Activated CD8-positive, alpha-beta memory T cell treated with anti-CD3 and anti-CD28 coated beads for 1 hour (primary cell): ENCODE measurements at places on chromosomes 7 and 10.
A peak's percentile ranks its signal among the peaks of the same experiment; 100 is the strongest.

DNA sequence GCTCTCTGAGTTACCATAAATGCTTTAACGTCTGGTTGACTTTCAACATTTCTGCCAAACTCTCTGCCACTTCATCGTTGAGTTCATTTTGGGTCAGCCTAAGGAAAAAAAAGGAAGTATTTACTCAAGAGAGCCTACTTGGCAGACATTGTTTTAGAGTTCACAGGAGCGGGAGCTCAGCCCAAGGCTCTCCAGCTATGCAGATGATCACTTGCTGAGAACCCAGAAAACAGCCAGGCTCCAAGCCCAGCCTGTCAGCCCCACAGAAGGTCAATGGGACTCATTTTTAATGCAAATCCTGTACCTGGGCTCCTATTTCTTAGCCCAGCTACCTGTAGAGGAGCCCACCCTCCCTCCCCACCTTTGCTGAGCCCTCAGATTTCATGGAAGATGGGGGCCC is 45.5 kb downstream of the NOD1 start:
- no peak for DNase-seq

GRCh38 chr7:123070702-123071286 is 75.3 kb upstream of the TAS2R16 start:
- DNase-seq = no peak

DNA sequence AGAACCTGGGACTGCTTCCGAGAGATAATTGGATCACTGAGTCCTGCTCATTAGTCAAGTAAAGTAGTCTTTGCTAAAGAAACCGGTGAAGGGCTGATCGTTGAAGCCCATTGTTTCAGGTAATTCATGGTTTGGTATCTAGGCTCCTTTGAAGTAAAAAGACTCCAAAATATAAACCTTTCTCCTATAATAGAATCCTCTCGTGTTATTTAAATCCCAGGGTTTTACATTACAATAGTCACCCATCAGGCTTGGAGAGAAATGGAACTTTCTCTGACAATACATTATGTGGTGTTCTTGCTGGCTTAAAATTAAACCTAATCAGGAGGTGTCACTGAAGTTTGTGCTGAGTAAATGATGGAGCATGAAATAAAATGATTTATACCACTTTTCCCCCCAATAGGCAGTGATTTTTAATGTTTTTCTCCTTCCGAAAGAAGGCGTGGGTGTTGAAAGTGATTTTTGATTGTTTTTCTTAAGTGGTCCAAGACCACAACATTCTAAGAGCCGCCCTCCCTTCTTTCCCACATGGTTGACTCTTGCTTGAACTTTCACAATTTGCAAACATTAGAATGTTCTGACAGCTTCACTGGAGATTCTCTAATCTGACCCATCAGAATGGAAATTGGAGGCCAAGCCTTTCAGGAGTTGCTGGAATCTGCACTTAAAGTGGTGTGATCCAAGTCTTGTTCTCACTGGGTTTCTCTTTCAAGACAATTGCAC is 44.2 kb downstream of the LRMDA start:
- no peak for DNase-seq

DNA sequence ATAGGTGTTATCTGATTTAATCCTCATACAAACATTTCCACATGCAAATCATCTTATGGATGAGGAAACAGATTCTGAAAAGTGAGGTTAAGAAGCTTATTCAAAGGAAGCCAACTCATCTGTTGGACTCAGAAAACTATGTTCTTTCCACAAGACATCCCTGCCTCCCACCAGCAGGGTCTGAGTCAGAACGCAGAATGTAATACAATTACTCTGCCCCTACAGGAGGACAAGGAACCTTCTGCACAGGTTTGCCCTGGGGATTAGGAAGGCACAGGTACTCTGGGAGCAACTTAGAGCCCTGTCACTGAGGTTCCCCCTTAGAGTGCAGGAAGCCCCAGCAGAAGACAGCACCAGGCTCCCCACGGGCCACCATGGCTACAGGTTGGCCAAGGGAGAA is 255.7 kb downstream of the TNS3 start:
- DNase-seq = no peak

- DNase-seq = no peak
These were observed 405.0 kb downstream of the SEMA3D start for GRCh38 chr7:84781838-84782237.

- DNase-seq = no peak
These were observed 20.6 kb upstream of the ADAMTS14 start for GRCh38 chr10:70651661-70652060.

DNA sequence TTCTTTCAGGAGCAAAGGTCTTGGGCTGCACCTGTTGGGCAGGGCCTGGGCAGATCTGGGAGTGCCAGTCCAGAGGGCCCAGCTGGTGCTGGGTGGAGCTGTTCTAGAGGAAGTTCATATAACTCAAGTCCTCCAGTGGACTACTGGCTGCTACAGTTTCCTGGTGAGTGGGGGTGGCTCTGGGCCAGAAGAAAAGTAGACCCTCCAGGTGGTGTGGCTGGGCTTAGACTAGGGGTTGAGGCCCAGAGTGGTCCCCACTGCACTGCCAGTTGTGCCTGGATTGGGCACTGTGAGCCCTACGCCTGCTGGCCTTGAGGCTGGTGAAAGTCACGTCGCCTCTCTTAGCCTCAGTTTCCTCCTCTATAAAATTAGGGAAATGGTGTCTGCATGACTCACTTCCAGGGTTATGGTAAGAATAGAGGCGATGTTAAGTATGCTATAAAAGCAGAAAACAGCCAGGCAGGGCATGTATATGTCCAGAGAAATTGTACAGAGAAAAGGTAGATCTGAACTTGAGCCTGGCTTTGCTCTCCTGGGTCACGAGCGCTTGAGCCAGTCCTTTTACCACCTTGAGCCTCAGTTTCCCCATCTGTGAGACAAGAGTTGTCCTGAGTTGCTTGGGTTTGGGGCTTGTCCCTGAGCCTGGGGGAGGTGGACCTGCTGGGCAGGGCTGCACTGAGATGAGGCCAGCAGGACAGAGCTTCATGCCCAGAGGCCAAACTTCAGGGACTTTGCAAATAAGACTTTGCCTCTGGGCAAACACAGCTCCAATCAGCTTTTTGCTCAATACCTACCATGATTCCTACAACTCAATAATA is 3.8 kb upstream of the CLDN3 start:
- no peak for DNase-seq

DNA sequence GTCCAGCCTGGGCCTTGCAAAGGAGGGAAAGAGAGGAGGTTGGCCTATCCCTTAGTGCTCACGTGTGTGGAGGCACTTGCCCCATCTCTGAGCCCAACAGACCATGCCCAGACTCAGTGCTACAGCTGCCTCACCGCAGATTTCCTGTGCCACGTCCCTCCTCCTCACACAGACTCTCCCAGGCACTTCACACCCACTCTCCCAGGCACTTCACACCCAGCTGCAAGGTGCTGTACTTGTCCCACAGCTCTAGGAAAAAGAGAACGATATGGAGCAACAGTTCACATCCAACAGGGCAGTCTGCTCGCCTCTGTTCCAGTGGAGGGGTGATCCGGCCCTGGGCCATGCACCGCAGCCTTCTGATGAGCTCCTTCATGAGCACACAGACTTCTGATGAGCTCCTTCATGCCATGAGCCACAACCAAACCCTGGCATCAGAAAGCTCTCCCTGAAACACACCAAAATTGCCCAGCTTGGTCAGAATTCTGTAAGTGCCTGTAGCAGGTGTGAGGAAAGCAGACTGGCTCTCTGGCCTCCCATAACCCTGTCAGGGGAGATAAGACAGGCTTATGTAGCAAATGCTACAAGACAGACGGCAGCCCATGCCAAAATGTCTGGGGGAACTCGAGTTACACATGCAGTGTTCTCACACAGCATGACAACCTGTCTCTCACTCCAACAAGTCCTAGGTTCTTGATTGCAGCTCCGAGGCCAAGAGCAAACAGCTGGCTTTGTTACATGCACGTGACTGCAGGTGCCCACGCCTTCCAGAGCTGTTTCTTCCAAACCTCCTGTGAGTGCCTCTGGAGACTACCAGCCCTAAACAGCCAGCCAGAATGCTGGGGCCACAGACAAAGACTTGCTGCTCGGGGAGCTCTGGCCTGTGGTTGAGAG is 348.5 kb downstream of the GRID1 start:
- DNase-seq = no peak

GRCh38 chr7:44386139-44386913 is 60.9 kb upstream of the CAMK2B start:
- no peak for DNase-seq

- DNase-seq = no peak
These were observed 10.5 kb upstream of the CXCL12 start for GRCh38 chr10:44395396-44395795.

GRCh38 chr10:19750972-19751371 is 65.3 kb upstream of the PLXDC2 start:
- DNase-seq = no peak

GRCh38 chr10:128418819-128419218 is 292.6 kb upstream of the MKI67 start:
- DNase-seq = no peak

- DNase-seq = peak; percentile 57
These were observed 141.3 kb downstream of the NRP1 start for GRCh38 chr10:33193057-33193700.

GRCh38 chr10:12777840-12778585 is 223.5 kb downstream of the CCDC3 start:
- no peak for DNase-seq

DNA sequence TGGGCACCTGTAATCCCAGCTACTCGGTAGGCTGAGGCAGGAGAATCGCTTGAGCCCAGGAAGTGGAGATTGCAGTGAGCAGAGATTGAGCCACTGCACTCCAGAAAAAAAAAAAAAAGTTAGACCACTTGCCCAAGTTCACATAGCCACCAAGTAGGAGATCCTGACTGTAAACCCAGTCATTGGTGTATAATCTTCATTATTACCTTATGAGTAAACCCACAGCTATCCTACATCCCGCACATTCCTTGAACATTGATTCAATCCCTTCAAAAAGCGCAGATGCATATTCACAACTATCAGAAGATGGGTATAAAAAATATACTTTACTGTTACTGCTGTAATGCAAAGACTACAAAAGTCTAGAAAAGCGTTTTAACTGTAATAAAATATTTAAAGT is 512.9 kb downstream of the SUGCT start:
- DNase-seq = no peak

- DNase-seq = no peak
These were observed 55.7 kb downstream of the PDGFA start for GRCh38 chr7:463817-464453.

DNA sequence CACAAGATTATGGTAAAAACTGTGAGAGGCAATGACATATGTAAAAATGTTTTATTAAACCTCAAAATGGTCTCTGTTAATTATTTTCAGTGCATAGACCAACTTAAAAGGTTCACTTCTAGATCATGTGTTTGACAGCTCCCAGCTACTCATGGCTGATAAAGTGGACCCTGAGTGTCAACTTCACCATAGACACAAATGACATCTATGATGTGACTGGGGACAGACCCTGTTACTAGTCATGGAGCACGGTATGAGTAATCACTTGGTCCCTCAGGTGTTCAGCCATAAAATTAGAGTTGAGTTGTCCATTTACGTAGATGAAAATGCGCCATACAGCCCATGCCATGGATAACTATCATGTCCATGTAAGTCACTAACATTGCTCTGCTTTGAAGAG is 199.8 kb downstream of the ZNF365 start:
- no peak for DNase-seq

- DNase-seq = no peak
These were observed 495 bp upstream of the SDHAF3 start for GRCh38 chr7:97117035-97117371.

DNA sequence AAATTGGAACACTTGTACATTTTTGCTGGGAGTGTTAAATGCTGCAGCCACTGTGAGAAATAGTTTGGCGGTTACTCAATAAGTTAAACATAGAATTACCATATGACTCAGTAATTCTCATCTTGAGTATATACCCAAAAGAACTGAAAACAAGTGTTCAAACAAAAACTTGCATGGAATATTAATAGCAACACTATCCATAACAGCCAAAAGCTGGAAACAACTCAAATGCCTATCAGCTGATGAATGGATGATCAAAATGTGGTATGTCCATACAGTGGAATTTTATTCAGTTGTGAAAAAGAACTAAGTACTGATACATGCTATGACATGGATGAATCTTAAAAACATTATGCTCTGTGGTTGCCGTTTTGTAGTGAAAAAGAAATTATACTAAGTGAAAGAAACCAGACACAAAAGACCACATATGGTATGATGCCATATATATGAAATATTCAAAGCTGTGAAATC is 63.0 kb upstream of the SP4 start:
- no peak for DNase-seq

DNA sequence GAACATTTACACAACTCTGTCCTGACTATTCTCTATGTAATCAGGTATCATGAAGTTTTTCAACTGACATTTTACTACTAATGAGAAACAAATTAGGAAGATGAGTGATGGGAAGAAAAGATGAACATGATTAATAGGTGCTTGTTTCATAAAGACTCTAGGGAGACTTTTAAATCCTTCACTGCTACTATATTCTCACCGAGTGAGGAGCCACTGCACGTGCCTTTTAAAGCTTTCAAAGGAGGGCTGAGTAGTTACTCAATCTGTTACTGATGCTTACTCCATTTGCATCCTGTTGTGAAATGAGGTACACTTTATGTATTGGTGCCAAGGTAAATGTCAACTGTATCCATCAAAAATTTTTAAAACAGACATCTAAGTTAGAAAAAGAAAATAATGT is 1.3 kb upstream of the COMMD3 start:
- DNase-seq = no peak

GRCh38 chr7:151439855-151440798 is at the start of gene CRYGN:
Gene CRYGN, minus strand, starts transcription at chr7:151440141. Its CDS starts 224 bp downstream, at chr7:151439917.
- no peak for DNase-seq

DNA sequence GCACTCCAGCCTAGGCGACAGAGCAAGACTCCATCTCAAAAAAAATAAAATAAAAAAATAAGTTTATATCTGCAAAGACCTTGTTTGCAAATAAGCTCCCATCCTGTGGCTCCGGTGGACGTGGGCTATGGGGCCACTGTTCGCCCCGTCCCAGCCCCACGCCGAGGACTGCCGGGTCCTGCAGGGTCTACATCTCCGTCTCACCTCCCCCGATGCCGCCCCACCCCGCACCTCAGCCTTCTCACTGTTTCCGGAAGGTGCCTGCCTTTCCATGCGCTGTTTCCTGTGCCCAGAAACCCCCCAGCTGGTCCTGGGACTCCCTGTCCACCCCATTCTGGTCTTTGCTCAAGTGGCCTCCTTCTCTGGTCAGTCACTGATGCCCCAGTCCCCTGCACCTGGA is 5.0 kb upstream of the INTS1 start:
- no peak for DNase-seq

DNA sequence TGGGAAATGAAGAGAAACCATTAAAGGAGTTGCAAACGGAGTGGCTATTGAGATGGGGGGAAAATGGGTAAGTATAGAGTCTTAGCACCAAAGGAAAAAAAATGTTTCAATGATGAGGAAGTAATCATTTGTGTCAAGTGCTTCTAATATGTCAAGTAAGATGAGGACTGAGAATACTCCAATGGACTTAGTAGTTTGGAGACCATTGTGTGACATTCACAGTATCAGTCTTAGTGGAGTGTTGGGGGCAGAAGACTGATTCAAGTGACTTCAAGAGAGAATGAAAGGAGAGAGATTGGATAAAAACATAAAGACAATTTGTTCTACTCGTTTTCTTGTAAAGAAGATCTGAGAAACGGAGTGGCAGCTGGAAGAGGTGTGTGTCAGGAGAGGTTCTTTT is 88.6 kb upstream of the ARID5B start:
- DNase-seq = no peak
